ENCODE measurements at places on chromosomes 7 and 10.
A peak's percentile ranks its signal among the peaks of the same experiment; 100 is the strongest.

- DNase-seq = no peak
These were observed 11.1 kb downstream of the SYPL1 start for GRCh38 chr7:106100863-106101629.

DNA sequence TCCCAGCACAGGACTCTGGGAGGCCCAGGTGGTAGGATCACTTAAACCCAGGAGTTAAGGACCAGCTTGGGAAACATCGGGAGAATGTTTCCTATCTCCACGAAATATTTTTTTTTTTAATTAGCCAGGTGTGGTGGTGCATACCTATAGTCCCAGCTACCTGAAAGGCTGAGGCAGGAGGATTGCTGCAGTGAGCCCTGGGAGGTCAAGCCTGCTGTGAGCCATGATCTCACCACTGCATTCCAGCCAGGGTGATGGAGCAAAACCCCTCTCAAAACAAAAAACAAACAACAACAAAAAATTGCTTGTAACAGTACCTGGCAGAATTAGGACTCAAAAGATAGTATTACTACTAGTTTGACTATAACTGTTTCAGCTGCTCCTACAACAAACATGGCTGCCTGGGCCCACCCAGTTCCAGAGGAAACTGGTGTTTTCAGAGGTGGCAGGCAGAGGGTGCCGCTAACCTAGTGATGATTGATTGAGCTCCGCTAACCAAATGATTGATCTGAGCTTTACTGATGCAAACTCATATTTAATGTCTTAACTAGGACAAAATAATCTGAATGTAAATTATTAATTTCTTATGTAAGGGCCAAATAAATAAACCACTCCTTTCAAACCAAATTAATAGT lies 57.0 kb downstream of the AP3M1 start:
- no peak for DNase-seq

GRCh38 chr10:6997509-6997908 lies 413.3 kb downstream of the SFMBT2 start:
- DNase-seq = no peak

GRCh38 chr7:158123753-158124152 lies 463.9 kb downstream of the PTPRN2 start:
- DNase-seq = no peak

GRCh38 chr10:1747590-1748157 lies 10.3 kb upstream of the ADARB2 start:
- no peak for DNase-seq

- no peak for DNase-seq
These were observed 68.5 kb downstream of the GNAT3 start for GRCh38 chr7:80443325-80443724.

DNA sequence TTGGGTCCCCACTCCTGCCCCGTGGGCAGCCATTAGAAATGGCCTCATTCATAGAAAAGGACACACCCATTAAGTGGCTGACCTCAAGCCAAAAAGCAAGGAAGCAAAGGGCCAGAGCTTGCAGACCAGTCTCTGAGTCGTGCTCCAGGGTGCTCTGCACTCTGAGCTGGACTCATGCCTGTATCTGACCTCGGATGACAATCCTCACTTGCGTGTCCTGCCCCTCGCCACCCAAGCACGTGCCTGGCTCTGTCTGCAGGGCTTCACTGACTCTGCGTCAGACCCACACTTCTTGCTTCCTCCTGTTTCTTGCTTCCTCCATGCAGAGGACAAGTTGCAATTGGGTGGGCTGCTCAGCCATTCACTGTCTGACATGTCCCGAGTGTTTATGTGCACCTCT lies 138.8 kb downstream of the OAT start:
- DNase-seq = no peak

- DNase-seq = no peak
These were observed 58.5 kb downstream of the MACC1 start for GRCh38 chr7:20158684-20159083.

DNA sequence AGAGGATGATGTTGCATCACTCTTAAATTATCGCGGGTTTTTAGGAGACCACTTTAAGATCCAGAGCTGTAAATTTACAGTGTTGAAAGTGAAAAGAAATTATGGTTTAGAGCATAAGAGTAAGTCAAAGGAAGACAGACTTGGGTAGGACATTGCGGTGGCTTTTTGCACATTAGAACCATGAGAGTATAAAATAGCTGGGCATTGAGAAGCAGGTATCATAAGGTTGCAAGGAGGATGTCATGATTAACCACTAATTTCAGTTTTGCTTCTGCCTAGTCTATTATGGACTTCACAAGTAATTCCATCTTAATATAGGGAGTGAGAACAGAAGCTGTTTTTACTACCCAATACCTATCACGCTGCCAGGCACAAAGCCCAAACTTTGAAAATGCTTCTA lies 57.7 kb downstream of the CALCR start:
- no peak for DNase-seq

GRCh38 chr7:69624435-69625230 lies 26.4 kb downstream of the AUTS2 start:
- DNase-seq = peak; percentile 14

- DNase-seq = no peak
These were observed 265.6 kb upstream of the TCERG1L start for GRCh38 chr10:131577178-131577555.

DNA sequence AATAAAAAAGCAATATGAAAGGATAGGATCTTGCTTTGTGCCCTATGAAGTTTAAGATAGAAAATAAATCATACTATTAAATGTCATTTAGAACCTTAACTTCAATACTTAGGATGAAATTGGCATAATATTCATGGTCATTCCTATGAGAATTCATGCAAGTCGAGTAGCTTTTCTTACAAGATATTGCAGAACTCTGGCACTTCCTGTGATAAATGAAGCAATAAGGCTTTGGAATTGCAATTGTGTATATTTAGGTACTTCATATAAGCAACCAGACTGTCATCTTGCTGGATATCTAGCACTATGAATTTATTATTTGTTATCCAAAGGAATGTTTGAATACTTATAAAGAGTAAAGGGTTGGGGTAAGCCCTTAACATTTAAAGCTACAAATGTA lies 116.5 kb downstream of the ZNF438 start:
- DNase-seq = no peak
